ENCODE measurements at places on chromosomes 1 and 21.
A peak's percentile ranks its signal among the peaks of the same experiment; 100 is the strongest.

DNA sequence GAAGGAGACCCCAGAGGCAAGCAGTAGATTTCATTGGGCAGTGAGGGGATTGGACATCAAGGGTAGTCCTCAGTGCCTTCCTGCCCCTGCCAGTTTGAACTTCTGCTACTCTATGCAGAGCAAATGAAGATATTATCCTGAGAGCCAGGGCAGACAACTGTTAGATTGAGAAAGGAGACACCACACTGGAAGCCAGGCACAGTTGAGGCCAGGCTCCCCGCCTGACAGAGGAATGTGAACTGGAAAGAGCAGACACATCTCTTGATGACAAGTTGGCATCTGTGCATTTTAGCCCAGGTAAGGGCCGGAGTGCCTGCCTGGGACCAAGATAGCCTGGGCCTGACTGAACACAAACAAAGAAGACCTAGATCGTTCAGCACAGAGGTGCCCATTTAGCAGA is 16.0 kb downstream of the SH3BGR start:
- DNase-seq: no peak

DNA sequence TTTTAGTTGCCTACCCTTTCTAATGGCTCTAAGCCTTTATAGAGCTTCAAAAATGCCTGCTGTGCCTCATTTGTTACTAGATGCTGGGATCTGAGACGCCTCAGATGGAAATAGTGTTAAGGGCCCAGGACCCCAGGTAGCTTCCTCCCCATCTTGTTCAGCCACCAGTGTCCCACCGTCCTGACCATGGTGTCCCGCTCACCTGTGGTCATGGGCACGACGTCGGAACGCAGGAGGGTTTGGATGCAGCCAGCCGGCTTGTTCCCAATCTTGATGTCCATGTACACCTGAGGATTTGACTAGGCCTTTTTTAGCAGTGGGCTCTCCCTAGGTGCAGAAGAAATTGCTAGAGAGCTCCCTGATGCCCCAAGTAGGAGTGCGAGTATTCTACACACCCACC is 31.1 kb downstream of the PABPC4 start:
- no peak for DNase-seq

DNA sequence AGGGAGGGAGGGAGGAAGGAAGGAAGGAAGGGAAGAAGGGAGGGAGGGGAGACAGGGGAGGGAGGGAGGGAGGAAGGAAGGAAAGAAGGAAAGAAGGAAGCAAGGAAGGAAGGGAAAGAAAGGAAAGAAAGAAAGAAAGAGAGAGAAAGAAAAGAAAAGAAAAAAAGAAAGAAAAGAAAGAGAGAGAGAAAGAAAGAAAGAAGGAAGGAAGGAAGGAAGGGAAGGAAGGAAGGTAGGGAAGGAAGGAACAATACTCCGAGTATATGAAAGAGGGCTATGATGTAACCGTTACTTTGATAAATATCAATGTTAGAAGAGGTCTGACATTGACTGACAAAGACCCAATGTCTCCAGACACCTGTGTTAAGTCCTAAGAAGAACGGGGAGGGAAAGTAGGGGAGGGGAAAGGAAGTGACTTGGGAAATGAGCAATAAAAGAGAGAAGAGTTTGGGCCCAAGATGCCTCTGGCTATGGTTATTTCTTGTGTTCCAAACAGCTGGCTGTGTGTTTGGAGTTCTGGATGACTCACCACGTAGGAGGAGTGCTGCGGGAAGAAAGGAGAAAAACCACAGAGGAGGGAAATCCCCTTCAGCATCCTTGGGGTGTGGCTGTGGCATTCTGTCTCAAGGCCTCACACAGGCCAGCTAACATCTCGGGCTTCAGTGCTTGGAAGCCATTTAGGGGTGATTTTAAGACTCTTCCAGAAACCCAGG is 37.0 kb upstream of the RXRG start:
- DNase-seq: no peak

GRCh38 chr1:171245458-171246064 is 2.7 kb upstream of the FMO1 start:
- DNase-seq: no peak

DNA sequence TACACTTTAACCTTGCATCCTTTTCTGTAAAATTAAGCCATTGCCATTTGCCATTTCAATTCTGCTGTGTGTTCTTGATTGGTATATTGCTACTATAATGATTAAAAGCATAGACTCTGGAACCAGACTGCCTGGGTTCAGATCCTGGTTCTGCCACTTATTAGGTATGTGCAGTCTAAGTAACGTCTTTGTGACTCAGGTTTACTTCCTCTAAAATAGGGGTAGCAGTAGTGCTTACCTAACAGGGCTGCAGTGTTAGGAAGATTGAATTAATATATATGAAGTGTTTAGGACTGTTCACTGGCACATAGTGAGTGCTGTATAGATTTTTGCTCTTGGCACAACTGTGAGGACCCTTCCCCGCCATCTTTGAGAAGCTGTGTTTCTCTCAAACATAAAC is 4.4 kb downstream of the CDC42 start:
- no peak for DNase-seq

DNA sequence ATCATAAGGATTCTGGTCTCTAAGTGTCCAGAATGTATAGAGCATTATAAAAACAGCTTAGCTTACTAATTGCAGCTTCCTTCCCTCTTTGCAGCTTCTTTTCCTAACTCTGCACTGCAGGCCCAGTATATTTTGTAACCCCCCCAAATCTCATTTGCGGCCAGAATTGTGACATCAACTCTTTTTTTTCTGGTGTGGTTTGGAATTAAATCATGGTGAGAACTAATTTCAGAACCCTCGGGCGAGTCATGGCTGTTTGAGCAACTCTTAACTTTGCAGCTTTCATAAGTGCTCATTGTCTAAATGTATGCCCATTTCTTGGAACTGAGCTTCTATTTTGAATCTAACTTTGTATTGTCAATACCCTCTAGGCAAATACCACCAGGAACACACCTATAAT is 187.4 kb downstream of the CYYR1 start:
- DNase-seq: no peak

DNA sequence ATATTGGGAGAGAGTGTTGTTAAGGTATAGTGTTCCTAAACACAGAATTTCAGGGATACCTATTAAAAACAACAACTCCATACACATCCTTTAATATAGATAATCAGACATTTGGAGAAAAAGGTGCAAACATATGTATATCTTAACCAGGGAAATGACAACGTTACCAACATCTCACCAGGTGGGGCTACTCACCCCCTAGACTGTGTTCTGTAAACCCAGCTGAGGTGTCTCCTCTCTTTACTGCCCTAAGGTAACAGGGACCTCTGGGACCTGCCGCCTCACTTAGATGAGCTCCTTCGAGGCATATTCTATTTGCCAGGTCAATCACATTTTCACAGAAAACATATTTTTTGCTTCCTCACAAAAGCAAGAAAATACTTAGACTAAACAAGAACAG is 13.4 kb downstream of the RRAGC start:
- no peak for DNase-seq

DNA sequence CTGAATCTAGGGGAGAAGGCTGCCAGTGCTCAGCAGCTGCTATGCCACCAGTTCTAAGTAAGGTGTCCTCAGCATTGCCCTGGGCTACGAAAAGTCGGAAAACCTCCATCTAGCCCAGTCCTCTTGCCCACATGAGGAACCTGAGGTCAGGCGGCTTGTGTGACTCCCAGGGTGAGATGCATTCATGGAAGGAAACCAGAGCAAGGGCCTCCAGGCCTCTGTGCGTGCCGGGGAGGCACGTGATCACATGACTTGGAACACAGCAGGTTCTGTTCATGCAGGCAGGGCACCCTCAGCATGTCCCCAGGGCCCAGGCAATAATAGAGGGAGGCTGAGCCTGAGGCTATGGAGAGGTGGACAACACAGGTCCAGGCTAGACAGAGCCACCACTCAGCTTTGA is 312.5 kb upstream of the DUSP10 start:
- DNase-seq: no peak

GRCh38 chr1:3736131-3736561 is 16.1 kb upstream of the CCDC27 start:
- no peak for DNase-seq

DNA sequence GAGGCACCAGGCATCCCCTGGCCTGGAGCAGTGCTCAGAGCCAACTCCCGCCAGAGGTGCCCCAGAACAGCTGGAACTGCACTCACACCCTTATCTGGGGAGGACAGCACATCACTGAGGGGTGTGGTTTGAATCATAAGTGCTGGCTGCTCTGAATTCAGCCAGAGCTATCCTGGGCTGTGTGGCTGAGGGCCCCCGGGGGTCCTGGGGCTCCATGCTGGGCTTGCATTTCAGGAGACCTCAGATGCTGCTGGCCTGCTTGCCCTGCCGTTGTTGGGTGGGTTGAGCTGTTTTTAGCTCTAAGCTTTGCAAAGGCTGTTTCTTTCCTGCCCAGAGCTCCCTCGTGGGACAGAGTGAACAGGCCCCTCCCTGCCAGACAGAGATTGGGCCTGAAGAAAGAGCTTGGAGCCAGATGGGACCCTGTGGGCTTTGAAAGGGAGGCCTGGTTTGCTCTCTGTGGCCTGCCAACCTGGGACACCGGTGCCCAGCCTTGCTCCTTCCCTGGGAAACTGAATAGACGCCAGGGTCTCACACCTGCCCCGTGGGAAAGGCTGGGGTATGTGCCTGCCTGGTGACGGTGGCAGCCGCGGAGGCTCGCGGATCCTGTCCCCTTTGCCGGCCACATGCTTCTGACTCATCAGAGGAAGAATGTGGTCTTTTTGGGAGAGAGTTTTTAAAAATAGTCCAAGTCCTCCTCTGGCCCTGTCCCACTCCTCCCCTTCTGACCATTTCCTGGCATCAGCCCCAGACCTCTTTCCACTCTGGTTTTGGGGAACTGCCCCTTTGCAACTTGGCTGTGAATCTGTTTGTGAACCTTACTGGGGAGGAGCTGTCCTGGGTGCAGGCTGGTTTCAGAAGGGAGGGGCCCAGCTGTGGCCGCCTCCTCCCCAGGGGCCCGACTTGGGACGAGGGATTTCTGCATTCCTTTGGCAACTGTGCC is 30.0 kb downstream of the ARHGEF10L start:
- DNase-seq: no peak

- DNase-seq: no peak
Observed at GRCh38 chr1:183282101-183282855, 96.2 kb downstream of the LAMC2 start.

GRCh38 chr1:215911406-215911968 is 344.4 kb downstream of the KCTD3 start:
- no peak for DNase-seq

GRCh38 chr1:96596226-96596922 is 125.2 kb upstream of the PTBP2 start:
- no peak for DNase-seq

GRCh38 chr1:164524810-164525209 is 34.2 kb upstream of the PBX1 start:
- no peak for DNase-seq

- no peak for DNase-seq
Observed at GRCh38 chr1:115365738-115366137, 27.7 kb upstream of the NGF start.

DNA sequence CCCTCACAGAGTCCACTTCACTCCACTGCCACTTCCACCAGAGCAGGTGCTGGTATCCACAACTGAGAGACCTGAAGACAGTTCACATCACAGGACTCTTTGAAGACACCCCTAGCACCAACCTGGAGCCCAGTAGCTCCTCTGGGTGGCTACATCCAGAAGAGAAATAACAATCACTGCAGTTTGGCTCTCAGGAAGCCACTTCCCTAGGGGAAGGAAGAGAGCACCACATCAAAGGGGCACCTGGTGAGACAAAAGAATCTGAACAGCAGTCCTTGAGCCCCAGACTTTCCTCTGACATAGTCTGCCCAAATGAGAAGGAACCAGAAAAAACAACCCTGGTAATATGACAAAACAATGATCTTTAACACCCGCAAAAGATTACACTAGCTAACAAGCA is 113.2 kb downstream of the TENT5C start:
- DNase-seq: no peak

DNA sequence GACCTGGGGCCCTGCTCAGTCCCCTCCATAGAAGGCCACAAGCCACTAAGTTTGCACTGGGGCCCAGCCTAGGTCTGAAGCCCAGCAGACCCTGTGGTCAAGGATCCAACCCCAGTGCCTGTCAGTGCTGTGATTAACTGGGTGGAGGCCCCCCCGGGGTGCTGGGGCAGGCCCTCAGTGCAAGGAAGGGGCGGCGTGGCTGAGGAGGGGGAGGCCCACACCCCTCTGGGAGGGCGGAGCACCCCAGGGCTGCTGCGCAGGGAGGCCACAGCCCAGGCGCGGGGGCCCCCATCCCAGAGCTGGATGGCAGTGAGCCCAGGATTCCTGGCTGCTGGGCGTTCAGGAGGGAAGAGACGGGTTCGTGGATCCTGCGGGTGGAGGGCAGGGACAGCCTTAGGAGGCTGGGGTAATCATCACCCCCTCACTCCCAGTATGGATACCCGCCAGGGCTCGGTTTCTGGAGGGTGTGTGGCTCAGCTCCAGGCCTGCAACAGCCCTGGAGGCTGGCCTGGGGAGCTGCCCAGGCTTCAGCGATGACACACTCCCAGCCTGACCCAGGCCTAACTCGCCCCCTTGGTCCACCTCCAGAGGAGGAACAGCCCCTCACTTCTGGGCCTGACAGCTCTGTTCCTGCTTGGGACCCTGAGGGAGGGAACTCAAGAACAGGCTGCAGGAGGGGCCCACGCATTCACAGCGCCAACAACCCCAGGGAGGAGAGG is 890 bp downstream of the GJC2 start:
- DNase-seq: peak; percentile 12

DNA sequence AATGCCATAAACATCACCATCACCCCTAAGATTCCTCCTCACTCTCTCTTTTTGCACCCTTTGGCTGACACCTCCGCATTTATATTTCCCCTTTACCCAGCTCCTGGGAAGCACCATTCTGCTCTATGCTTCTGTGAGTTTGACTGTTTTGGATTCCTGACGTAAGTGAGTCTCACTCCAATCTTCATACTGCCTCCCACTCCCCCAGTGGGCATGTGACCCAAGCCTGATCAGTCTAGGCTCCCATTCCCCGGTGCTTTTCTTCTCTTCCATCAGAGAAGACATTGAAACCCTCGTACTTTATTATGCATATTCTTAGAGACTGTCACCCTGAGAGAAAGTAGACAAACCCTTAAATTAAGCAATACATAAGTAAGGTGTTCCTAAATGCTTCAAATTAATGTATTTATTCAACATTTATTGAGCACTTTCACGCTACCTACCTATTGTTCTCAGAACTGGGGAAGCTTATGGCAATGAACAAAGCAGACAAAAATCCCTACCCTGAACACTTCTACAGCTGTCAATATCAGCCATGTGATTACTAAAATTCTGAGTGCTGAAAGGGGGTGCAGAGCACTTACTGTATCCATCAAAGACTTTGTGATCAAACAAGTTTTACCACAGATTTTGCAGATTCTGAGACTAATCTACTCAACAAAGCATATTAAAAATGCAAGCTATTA is 43.4 kb upstream of the DIPK1A start:
- no peak for DNase-seq

GRCh38 chr21:27606422-27606821 is 639.5 kb upstream of the ADAMTS5 start:
- DNase-seq: no peak

DNA sequence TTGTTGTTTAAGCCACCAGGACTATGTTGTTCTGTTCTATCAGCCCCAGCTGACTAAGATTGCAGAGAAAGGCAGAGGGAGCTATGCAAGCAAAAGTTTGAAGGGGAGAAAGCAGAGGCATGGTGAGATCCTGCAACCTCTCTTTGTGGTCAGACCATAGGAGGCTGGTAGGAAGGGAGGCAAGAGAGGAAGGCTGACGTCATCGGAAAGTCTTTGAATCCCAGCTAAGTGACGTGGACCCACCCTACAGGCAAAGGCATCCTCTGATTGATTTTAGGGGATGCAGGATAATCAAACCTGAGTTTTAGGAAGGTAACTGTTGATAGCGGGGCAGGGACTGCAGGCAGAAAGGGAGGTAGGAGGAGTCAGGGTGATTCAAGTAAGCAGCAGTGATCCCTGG is 23.3 kb upstream of the TNNI1 start:
- DNase-seq: no peak

Measured in activated CD8-positive, alpha-beta memory T cell treated with anti-CD3 and anti-CD28 coated beads, Interleukin-2, amount 50 U/mL, for 4 hours (primary cell).